ENCODE measurements at places on chromosomes 5 and 9.

DNA sequence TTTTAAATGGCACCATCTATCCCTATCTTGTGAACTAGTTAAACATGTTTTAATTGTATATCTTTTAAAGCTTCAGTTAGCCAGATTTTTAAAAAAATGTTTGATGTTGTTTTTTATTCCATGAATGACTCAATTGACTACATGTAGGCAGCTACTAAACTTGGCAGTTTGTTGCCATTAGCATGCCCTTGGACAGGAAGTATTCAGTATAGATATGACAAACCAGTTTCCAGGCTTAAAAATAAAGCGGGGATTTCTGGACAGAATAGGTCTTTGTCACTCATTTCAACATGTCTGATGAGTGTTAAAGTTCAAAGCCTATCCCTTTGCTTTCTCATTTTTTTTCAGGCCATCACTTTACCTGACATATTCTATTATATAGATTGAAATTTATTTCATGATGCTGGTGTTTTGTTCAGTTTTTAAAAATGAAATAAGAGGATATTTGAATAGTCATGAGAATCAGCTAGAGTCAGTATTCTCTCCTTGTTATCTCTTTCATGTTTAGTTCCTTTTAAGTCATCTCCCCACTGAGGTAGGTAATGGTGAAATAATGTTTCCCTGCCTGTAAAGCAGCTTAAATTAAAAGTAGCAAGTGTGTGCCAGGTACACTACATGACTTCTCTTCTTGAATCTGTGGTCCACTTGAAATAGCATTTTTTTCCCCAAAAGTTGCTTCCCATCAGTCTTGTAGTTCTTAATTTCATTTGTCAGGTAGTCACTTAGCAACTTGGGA, 11.9 kb downstream of the TNFAIP8 start:
- DNase-seq: no peak

- no peak for DNase-seq
Observed at GRCh38 chr5:62257020-62257367, 49.0 kb upstream of the KIF2A start.

DNA sequence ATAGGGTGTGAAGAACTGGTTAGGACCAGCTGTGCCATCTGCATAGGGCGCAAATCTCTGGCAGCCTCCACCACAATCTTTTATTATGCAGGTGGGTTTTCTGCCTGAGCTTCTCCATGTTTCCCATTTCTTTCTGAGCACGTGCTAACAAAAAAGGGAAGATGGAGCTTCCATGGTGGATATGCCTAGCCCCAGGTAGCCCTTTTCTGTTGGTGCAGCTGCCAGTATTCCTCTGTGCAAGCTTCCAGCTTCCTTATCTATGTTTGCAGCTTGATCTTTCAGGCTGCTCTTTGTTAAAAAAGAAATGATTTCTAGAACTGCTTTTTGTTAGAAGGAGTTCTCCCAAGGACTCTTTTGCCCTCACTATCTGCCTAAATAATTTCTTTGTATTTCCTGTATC, 95.0 kb upstream of the EPB41L4A start:
- DNase-seq: no peak

- DNase-seq: no peak
Observed at GRCh38 chr9:84278130-84278529, 62.4 kb downstream of the SLC28A3 start.

DNA sequence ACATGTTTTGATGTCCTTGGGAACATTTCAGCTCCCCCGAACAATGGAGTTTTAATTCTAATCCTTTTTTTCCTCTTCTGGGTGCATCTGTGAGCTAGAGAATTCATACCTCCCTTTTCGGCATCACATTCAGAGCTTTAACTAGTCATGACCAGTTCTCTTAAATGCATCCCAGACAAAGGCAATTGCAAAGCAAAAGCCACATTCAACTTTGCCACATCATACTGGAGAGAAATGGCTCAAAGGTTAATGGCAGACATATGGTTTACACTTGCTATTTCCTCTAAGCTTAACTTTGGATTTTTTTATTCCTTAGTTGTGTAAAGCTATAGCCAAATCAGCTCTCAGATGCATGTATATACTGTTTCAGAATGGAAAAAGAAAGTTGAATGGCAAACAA, 153.3 kb downstream of the ESM1 start:
- DNase-seq: no peak

GRCh38 chr5:148963664-148964063, 99.2 kb downstream of the SH3TC2 start:
- DNase-seq: no peak

DNA sequence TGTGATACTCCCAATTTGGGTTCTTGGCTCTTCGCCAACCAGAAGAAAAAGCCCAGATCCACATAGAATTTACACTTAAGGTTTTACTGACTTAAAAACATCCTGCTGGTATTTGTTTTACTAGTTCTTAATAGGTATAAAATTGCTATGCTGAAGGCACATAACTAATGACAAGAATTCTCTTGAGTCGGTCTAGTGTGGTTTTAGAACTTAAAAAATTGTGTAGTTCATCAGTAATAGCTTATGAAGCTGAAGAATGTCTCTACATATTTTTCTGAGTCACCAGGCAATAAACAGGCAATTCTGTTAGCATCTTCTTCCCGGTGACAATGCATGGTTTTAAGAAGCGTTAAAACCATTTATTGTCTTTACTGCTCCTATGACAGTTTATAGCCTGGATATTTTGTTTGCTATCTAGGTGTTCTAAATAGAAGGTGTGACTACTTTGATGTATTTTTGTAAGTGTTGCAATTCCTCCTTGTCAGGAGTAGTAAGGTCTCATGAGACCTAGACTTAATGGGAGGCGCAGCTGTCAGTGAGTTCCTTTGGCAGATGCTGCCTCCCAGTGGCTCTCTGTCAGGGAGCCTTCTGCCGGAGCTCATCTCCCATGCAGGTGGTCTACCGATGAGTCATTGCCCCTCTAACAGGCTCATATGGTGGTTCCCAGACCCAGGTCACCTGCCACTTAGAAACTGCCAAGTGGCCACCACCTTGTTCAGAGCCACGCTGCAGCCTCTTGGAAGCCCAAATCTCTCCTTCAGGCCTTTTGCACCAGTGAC, 173.8 kb downstream of the MAST4 start:
- no peak for DNase-seq

DNA sequence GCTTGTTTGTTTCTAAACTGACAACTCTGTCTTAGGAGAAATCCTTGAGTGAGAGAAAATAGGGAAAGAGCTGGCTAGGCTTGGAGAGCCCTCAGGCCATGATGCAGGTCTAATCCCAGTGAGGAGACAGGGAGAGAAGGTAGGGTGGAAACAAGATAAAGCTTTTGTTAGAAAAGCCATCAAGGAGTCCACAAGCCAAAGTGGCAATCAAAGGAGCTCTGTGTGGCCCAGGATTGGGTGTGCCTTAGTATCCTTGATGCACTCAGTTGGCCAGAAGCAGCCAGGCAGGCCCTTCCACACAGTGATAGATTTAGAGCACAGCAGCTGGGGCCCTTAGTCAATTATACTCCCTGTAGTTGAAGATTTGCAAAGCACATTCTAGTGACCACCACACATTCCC, 73.9 kb downstream of the ALDH7A1 start:
- DNase-seq: no peak

- no peak for DNase-seq
Observed at GRCh38 chr9:87722393-87723088, 3.4 kb upstream of the CTSL start.

GRCh38 chr5:87300744-87301143, 33.1 kb downstream of the RASA1 start:
- no peak for DNase-seq

GRCh38 chr5:77629509-77630113, 8.9 kb downstream of the OTP start:
- no peak for DNase-seq

- no peak for DNase-seq
Observed at GRCh38 chr9:71928806-71929205, 17.4 kb downstream of the C9orf85 start.

DNA sequence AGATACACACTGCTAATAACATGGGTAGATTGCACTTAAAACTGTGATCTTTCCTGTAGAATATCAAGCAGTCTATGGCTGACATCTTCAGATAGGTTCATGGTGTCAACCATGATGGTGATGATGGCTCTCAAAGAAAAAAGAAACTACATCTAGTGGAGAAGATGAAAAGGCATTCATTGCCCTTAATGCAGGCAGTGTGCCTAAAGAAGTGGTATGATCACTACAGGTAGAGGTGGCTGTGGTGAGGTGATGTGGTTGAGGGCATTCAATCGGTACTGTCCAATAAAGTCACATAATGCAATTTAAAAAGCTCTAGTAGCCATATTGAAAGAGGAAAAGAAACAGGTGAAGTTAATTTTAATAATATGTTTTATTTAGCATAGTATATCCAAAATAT, 3.1 kb upstream of the IFNB1 start:
- no peak for DNase-seq

DNA sequence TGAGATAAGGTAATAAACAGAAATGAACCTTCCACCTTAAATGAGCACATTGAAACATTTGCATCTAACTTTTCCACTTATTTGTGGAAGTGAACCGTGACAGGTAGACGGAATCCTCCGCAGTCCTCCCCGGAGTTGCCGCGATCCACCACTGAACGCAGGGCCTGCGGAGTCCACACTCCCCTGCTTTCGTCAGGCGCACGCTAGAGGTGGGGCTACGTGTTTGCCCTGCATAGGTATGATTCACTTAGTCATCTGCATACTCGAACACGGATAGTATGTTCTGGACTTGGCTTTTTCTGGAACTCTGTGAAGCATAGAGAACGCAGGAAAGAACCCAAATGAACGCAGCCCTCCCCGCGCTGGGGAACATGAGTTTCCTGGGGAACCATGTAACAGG, 272.8 kb upstream of the IRX4 start:
- no peak for DNase-seq

DNA sequence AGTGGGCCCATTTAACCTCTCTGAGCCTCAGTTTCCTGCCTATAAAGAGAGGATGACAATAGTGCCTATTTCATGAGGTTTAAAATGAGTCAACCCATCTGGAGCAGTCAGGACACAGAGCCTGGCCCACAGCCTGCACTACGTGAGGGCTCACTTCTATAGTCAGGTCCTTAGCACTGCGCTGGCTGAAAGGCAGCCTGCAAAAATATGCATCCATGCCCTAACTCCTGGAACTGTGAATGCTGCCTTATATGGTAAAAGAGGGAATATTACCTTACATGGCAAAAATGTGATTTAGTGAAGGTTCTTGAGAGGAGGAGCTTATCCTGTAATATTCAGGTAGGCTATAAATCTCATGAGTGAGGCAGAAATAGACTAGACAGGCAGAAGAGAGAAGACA, 98.5 kb downstream of the GABBR2 start:
- no peak for DNase-seq

DNA sequence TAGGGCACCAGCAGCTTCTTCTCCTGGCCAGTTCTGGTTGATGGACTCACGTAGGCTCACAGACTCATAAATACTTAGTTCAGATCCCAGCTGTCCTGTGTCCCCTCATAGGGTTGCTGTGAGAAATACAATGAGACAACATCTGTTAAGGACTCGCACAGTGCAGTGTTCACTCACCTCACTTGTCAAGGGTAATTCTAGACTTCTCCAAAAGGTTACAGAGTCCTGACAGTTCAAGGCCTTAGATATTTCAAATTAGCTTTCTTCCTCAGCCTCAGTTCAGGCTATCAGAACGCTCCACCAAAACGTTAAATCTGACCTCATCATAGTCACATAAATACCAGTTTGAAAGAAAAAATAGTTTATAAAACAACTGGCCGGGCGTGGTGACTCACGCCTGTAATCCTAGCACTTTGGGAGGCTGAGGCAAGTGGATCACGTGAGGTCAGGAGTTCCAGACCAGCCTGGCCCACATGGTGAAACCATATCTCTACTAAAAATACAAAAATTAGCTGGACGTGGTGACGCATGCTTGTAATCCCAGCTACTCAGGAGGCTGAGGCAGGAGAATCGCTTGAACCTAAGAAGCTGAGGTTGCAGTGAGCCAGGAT, 106.3 kb downstream of the UGCG start:
- no peak for DNase-seq

- DNase-seq: no peak
Observed at GRCh38 chr5:161314033-161314432, 232.5 kb downstream of the GABRB2 start.

DNA sequence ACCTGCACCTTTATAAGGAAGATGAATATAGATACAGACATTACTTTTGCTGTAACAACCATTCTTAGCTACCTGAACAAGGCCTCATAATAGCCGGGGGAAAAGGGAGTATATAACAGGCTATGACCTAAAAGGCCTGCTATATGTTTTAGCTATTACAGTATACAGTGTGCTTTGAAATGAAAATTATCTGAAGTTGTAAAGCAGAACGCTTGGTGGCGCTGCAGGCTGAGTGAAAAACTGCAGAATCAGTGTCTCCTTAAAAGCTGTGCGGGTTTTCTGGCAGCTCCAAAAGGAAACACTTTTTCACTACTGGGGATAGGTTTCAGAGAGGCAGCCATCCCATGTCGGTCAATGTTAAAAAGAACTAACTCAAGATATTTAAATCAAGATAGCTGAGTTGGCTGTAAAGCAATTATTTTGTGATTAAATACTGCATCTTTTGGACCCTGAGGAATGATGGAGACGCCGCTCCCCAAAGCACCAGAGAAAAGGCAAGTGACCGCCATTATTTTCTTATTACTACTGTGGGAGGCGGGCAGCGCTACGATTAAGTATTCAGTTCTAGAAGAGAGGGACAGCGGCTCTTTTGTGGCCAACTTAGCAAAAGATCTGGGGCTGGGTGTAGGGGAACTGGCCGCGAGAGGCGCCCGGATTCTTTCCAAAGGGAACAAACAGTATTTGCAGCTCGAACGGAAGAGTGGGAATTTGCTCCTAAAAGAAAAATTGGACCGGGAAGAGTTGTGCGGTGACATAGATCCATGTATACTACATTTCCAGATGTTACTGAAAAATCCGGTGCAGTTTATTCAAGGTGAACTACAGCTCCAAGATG, 5.9 kb downstream of the PCDHB6 start:
- DNase-seq: no peak

DNA sequence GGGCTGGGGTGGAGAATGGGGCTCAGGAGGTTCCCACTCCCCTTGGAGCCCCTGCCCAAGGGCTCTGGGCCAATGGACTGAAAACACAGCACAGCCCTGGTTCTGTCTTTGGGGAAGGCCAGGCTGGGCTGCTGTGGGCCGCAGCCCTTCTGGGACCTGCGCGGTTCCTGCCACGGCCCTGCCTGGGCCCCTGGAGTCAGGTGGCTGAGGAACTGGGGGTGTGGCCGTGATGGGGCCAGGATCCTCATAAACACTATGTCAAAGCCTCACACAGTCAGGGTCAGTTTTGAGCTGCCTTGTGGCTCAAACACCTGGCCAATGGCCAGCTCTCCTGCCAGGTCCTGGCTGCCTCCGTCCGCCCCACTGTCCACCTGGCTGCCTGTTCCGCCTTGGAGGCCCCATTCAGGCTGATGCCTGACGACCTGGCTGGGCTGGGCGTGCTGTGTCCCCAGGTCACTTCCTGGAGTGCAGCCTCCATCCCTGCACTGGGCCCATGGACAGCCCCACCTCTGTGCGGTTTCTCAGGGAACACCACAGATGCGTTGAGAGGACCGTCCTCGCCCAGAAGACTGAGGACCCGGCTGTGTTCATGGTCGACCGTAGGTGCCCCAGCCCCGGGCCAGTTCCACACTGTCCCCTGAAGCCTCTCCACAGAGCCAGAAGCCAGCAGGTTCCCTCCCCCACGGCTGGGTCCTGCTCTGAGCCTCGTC, 27.5 kb downstream of the PAEP start:
- no peak for DNase-seq

DNA sequence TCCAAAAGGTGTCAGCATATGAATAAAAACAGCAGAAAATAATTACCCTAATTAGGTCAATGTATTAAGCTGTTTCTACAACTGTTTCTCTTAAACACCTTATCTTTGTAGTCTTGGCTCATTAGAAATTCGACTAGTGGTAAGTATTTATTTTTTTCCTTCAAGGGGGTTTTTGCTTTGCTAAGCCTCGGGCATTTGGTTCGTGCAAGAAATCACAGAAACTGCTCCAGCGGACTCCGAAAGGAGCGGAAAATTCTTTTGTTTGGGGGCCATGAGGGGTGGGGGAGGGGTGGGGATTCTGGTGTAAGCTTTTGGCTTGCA, 757 bp downstream of the ZBED3 start:
- DNase-seq: no peak

Measured in cortex of kidney (tissue), 1 donor.